ENCODE measurements at places on chromosomes 12 and 14.

GRCh38 chr12:101697930-101698799 lies 725 bp downstream of the CHPT1 start:
- peaks cover 6% of the 10 kb centered on the region for H3K4me1 ChIP-seq
- peak; percentile 79 for DNase-seq
- H3K4me3 ChIP-seq: peak overlapping the region; percentile 99

DNA sequence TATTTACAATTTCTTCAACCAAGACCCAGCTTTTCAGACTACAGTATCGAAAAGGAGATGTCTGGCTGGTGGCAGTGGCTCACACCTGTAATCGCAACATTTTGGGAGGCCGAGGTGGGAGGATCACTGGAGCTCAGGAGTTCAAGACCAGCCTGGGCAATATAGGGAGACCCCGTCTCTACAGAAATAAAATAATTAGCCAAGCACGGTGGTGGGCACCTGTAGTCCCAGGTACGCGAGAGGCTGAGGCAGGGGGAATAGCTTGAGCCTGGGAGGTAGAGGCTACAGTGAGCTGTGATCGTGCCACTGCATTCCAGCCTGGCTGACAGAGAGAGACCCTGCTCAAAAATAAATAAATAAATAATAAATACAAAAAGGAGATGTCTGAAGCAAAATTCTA lies 530.5 kb downstream of the BCL11B start:
- no peak overlapping the region for H3K27ac ChIP-seq
- H3K4me3 ChIP-seq: no peak overlapping the region
- DNase-seq: no peak
- no peaks in the 10 kb centered on the region for H3K4me1 ChIP-seq
- H3K27me3 ChIP-seq: no peaks in the 10 kb centered on the region

DNA sequence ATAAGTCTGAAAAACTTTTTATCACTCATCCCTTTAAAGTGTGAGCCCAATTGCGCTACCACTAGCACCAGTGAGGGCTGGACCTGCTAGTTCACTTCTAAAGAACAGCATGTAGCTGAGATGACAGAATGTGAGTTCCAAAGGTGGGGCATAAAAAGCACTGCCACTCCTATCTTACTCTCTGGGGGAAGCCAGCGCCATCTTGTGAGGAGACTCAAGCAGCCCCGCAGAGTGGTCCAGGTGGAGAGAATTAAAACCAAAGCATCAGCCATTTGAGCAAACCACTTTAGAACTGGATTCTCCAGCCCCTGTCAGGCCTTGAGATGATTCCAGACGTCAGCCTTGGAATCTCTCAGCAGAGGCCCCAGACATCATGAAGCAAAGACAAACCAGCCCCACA lies 39.9 kb downstream of the TMEM132D start:
- H3K27ac ChIP-seq: no peak overlapping the region
- no peaks in the 10 kb centered on the region for H3K27me3 ChIP-seq
- DNase-seq: no peak
- no peaks in the 10 kb centered on the region for H3K4me1 ChIP-seq

- no peaks in the 10 kb centered on the region for H3K27me3 ChIP-seq
- H3K4me3 ChIP-seq: peak overlapping the region; percentile 96
- H3K4me1 ChIP-seq: peaks cover 2% of the 10 kb centered on the region
- H3K27ac ChIP-seq: peak overlapping the region; percentile 96
Observed at GRCh38 chr12:104457746-104458693, 1.3 kb downstream of the CHST11 start.

DNA sequence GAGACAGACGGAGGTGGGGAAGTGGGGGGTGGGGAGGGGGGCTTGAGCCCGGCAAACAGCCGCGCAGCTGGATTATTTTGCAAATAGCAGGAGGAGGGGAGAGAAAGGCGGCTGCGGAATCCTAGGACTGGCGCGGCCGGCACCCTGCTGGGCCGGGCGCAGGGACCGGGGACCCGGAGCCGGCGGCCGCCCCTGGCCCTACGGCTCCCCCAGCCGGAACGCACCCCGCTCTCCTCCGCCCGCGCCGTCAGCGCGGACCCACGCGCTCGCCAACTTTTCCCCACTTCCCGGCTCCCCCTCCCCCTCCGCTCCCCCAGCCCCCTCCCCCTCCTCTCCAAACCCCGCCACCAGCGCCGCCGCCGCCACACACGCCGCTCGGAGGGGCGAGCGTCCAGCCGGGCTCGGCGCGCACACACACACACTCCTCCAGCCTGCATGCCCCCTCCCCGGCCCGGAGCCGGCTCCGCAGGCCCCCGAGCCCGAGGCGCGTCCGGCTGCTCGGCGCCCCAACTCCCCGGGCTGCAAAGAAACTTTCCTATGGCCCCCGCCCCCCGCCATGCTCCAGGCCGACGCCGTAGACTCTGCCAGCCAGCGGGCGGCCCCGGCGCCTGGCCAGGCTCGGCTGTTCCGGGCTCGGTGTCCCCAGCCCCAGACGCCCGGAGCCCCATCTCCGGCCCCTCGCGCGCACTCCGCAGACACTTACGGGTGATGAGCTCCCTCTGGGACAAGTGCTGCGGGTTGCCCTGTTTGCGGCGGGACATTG lies 1.4 kb downstream of the BCL11B start:
- peaks cover 25% of the 10 kb centered on the region for H3K4me1 ChIP-seq
- peak overlapping the region; percentile 56 for H3K4me3 ChIP-seq
- no peak overlapping the region for H3K27ac ChIP-seq
- no peaks in the 10 kb centered on the region for H3K36me3 ChIP-seq

DNA sequence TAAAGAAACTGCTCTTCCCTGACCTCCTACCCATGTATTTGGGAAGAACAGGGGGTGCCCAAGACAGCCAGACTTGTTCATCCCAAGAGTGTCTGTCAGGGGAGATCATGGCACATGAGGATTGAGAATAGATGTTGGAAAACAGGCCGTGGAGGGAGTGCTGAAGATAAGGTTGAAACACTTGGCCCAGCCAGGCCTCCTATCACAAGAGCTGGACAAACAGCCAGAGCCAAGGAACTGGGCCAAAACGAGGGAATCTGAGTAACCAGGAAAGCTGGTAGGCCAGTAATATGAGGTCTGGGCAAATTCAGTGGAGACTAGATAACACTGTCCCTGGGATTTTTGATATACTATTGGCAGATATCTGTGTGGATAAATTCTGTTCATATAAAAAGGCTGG lies 161.7 kb downstream of the TMX1 start:
- H3K36me3 ChIP-seq: no peaks in the 10 kb centered on the region
- peak overlapping the region; percentile 65 for H3K27ac ChIP-seq
- no peak for DNase-seq
- H3K4me3 ChIP-seq: no peak overlapping the region

Measured in ascending aorta (tissue), 2 donors.